Activated CD4-positive, alpha-beta memory T cell treated with anti-CD3 and anti-CD28 coated beads for 36 hours (primary cell): ENCODE measurements at places on chromosomes 5 and 9. TPM values are rescaled to one million over a fixed set of nuclear protein-coding genes. Genes with fewer than 3 reads are reported as not detected.

DNA sequence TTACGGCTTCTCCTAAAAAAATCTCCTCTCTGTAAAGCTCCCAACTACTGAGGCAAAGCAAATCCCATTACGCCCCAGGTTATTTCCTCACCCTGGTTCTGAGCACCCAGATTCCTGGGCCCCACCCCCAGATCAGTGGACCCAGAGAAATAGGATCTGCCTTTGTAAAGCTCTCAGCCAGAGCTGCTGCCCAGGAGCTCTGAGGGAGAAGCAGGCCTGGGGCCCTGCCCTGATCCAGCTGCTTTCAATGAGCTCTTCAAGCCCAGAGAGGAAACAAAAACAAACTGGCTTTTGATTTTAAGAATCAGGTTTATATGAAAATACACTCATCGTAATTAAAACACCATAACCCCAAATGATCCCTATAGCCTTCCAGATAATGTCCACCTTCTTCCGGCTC is 124.5 kb downstream of the C5orf15 start:
- H3K36me3 ChIP-seq, result no peaks in the 10 kb centered on the region
- H3K4me1 ChIP-seq, result peaks cover 4% of the 10 kb centered on the region
- no peak overlapping the region for H3K4me3 ChIP-seq
- H3K27ac ChIP-seq, result no peak overlapping the region
- DNase-seq, result no peak
- peaks cover 17% of the 10 kb centered on the region for H3K27me3 ChIP-seq

GRCh38 chr9:114916481-114916880 is 13.9 kb downstream of the TNFSF8 start:
- H3K4me1 ChIP-seq, result peaks cover 87% of the 10 kb centered on the region
- no peak overlapping the region for H3K4me3 ChIP-seq
- peak overlapping the region; percentile 18 for H3K27ac ChIP-seq
- DNase-seq, result no peak
- H3K36me3 ChIP-seq, result peaks cover 51% of the 10 kb centered on the region

GRCh38 chr5:56176155-56176798 is 56.9 kb downstream of the ANKRD55 start:
- H3K4me3 ChIP-seq, result no peak overlapping the region
- peaks cover 16% of the 10 kb centered on the region for H3K4me1 ChIP-seq

- peaks cover 72% of the 10 kb centered on the region for H3K4me1 ChIP-seq
- peak overlapping the region; percentile 91 for H3K27ac ChIP-seq
- DNase-seq, result no peak
- H3K27me3 ChIP-seq, result no peaks in the 10 kb centered on the region
- peaks cover 8% of the 10 kb centered on the region for H3K36me3 ChIP-seq
Measured at GRCh38 chr9:133114886-133115603, 6.0 kb downstream of the RALGDS start.

- no peak for DNase-seq
- no peaks in the 10 kb centered on the region for H3K36me3 ChIP-seq
- H3K4me1 ChIP-seq, result peaks cover 9% of the 10 kb centered on the region
- no peak overlapping the region for H3K4me3 ChIP-seq
- no peak overlapping the region for H3K27ac ChIP-seq
- no peaks in the 10 kb centered on the region for H3K27me3 ChIP-seq
Measured at GRCh38 chr9:33198165-33198564, 31.0 kb upstream of the B4GALT1 start.

DNA sequence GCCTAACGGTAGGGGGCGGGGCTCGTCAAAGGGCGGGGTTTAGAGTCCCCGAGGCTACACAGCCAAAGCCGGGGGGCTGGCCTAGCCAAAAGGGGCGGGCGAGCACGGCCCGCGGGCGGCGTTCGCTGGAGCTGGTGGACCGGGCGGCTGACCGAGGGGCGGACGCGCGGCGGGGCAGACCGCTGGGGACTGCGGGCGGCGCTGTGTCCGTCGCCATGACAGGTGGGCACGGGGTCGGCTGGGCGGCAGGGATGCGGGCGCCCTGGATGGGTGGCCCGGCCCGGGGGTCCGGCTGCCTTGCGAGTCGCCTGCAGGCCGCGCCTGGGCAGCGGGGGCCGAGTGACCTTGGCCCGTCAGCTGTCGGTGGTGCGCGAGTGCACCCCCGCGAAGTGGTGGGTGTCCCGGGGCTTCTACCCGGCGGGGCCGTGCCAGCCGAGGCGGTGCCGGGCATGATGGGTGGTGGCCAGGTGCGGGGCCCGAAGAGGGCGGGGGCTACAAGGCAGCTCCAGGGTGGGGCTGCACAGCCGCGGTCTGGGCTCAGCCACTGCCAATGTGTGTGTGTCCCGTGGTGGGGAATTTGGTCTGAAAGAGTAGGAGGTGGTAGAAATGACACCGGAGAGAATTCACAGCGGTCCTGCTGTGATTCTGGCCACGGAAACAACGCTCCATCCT is at the start of gene CARD19:
Gene CARD19 (plus strand): TSS at position 87 of the 672 bp plus-strand sequence. CDS start 129 bp downstream, at position 216.
- peaks cover 70% of the 10 kb centered on the region for H3K4me1 ChIP-seq
- DNase-seq, result peak; percentile 66
- peak within 1 kb of the TSS; percentile 88 for H3K4me3 ChIP-seq
- H3K27ac ChIP-seq, result peak within 1 kb of the TSS; percentile 98
- no peaks in the 10 kb centered on the region for H3K27me3 ChIP-seq
- H3K36me3 ChIP-seq, result peaks cover 14% of the 10 kb centered on the region

DNA sequence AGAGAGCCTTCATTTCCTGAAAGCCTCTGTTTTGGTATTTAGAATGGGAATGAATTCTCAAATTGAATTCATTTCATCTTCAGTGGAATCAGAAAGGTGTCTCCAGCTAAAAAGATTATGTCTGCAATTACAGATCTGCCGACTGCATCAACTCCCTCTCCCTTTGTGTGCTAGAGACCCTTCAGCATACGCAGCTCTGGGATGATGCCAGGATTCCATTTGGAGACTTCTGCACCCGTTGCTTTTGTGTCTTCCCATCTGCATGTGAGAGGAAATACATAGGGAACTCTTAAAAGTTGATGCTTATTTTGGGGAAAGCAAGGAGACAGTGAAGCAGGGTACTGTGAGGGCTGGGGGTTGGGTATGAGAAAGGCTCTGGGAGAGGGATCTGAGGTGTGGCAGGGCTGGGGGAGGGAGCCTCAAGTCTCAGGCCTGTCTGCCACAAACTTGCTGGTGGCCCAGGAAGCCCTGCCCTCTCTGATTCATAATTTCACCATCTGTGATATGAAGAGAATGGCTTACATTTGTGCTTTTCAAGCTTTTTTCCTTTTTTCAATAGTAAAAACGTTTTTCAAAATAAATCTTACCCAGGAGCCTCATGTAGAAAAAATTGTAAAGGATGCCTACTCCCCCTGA is 89.7 kb upstream of the SAP30L start:
- H3K27me3 ChIP-seq, result no peaks in the 10 kb centered on the region
- no peak overlapping the region for H3K4me3 ChIP-seq
- H3K27ac ChIP-seq, result no peak overlapping the region
- peaks cover 7% of the 10 kb centered on the region for H3K4me1 ChIP-seq
- DNase-seq, result no peak

- no peak overlapping the region for H3K4me3 ChIP-seq
- H3K36me3 ChIP-seq, result peaks cover 3% of the 10 kb centered on the region
- H3K4me1 ChIP-seq, result peaks cover 10% of the 10 kb centered on the region
- no peak for DNase-seq
Measured at GRCh38 chr9:98852961-98853360, 45.5 kb downstream of the GALNT12 start.

DNA sequence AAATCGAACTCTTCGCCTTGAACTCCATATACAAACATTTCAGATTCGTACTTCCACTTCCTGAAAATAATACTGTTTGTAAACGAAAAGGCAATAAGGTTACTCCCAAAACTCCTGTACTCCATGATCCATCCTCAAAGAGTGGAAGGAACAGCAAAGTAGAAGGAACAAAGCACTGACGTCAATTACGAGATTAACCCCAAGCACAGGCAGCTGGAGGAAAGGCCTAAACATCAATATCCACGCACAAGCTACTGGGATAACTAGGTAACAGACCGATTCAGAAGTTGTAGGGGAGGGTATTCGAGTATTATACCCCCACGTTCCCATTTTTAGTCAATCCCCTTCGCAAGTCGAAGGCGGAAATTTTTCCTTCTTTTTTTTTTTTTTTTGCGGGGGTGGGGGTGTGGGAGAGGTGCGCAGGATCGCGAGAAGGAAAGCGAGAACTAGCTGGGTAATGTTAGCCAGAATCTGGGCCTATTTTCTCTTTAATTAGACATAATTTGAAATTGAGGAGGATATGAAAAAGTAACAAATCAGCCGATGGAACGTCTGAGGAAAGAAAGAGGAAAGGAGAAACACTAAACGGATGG is 909 bp downstream of the AFF4 start:
- peak overlapping the region; percentile 93 for H3K4me3 ChIP-seq
- peaks cover 32% of the 10 kb centered on the region for H3K4me1 ChIP-seq
- DNase-seq, result peak; percentile 39
- peak overlapping the region; percentile 98 for H3K27ac ChIP-seq
- H3K27me3 ChIP-seq, result no peaks in the 10 kb centered on the region

DNA sequence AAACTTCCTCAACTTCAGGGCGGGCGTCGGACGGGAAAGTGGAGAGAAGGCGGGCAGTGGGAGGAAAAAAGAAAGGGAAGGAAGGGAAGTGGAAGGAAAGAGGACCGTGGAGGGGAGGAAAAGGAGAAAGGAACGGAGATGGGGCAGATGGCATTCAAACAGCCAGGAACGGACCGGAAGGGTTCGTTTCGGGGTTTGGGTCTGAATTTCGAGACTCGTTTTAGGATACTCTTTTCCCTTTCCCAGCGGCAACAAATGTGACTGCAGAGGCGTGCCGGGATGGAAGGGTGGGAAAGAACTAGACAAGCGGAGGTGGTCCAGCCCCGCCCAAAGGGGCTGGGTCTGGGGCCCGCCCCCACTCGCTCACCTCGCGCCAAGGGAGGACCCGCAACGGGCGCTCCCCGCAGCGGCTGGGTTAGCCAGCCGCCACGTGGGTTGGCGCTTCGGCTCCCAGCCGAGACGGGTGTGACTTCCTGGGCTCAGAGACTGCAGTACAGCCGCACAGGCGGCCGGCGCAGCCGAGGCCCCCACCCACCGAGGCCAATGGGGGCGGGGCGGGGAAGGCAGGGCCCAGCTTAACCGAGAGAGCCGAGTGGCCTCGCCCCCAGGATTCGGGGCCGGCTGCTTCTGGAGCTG is 2.7 kb downstream of the VCAN start:
- peak overlapping the region; percentile 77 for H3K4me3 ChIP-seq
- peaks cover 66% of the 10 kb centered on the region for H3K27me3 ChIP-seq

DNA sequence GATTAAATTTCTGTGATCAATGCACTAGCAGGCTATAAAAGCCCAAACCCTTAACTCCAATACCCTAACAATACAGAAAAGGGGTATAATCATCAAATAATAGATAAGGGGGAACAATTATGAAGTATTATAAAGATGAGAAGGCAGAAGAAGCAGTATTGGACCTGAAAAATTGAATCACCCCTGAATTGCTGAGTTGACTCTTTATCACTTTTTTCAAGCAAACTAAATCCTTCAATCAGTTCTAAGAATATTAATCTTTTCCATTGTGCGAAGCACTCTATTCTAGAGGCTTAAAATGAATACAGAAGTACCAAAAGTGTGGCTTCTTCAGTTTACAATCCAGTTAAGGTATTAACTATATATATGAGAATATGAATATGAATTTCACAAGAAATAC is 120.7 kb downstream of the RNF180 start:
- H3K4me1 ChIP-seq, result no peaks in the 10 kb centered on the region
- H3K36me3 ChIP-seq, result no peaks in the 10 kb centered on the region
- no peak for DNase-seq
- no peaks in the 10 kb centered on the region for H3K27me3 ChIP-seq

DNA sequence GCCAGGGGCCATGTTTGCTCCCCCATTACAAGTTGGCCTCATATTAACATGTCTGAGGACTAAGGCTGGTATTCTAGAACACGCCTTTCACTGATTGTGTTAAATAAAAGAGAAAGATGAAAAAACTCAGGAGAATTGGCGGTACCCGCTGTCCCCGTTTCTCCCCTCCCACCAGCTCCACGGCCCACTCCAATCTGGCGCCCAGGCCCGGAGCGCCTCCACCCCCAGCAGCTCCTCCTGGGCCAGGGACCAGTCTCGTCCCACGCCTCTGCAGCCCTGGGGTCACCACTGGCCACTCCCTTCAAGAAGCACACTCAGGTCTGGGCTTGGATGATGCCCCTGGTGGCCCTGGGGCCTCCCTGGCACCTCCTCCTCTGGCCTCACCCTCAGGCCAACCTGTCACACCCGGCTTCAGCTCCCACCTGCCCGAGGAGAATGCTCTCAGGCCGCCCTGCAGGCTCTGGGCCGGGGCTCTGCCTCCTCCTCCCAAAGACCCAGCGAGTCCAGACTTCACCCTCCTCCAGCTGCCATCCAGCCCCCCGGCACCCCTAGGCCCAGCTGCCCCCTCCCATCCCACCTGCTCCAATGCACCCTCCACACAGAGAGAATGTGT is 133.0 kb upstream of the PPP1R26 start:
- H3K4me3 ChIP-seq, result no peak overlapping the region
- peaks cover 17% of the 10 kb centered on the region for H3K27me3 ChIP-seq
- no peak for DNase-seq
- H3K36me3 ChIP-seq, result no peaks in the 10 kb centered on the region

DNA sequence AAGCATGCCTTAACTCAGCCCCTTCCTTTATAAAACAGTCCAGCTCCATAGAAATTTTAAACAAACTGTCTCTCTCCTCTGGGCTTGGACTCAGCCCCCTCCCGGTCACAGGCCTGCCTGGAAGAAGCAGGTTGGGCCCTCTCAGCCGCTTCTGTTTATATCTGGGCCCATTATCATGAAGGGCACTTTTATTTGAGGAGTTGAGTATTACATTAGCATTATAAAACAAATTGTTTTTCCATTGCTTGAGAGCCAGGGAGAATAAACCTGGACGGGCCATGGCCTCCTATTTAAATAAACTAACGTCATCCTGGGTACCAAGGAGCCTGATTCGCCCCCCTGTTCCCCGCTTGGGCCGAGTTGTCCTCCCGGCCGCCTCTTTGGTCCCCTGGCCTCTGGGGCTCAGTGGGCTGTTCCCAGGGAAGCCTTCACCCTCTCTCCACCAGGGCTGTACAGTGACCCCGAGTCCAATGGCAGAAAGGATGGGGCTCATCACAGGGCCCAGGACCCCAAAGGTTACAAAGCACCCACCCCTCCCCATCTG is 13.2 kb downstream of the IRX2 start:
- no peaks in the 10 kb centered on the region for H3K4me1 ChIP-seq
- no peaks in the 10 kb centered on the region for H3K36me3 ChIP-seq
- DNase-seq, result no peak

GRCh38 chr9:112180387-112180881 is 5.3 kb upstream of the SUSD1 start:
- H3K27ac ChIP-seq, result peak overlapping the region; percentile 40
- H3K4me3 ChIP-seq, result peak overlapping the region; percentile 6
- peaks cover 36% of the 10 kb centered on the region for H3K4me1 ChIP-seq
- peak; percentile 74 for DNase-seq
- H3K27me3 ChIP-seq, result peaks cover 5% of the 10 kb centered on the region
- H3K36me3 ChIP-seq, result peaks cover 2% of the 10 kb centered on the region

The CDKN2A gene
- total RNA-seq, result 3.9 TPM

The ST8SIA4 gene
- 32.8 TPM for total RNA-seq

The TRIM36 gene
- total RNA-seq, result not detected

The AK6 gene
- total RNA-seq, result 87.0 TPM

The SHC3 gene
- not detected for total RNA-seq

The FLT4 gene
- total RNA-seq, result 1.4 TPM

The SAPCD2 gene
- 6.4 TPM for total RNA-seq

The BSPRY gene
- 7.6 TPM for total RNA-seq

The PTGES gene
- not detected for total RNA-seq

The IL33 gene
- not detected for total RNA-seq

The C9orf43 gene
- 0.81 TPM for total RNA-seq
